ENCODE measurements at places on chromosomes 7 and 10. TPM values are rescaled to one million over a fixed set of nuclear protein-coding genes. Genes with fewer than 3 reads are reported as not detected.

Gene WEE2
- not detected for total RNA-seq

Gene METTL2B
- 29.3 TPM for total RNA-seq

Gene SLC26A5
- not detected for total RNA-seq

Gene LLCFC1
- not detected for total RNA-seq

Gene LOXL4
- 138 TPM for total RNA-seq

Gene ZC3HAV1L
- total RNA-seq: 23.7 TPM

Gene HKDC1
- total RNA-seq: 6.8 TPM

Gene AKR1C4
- not detected for total RNA-seq

Gene EVX1
- total RNA-seq: not detected

Gene TBC1D12
- total RNA-seq: 15.5 TPM

Gene NUPR2
- total RNA-seq: not detected
